GM12865 (cell line): ENCODE measurements at places on chromosomes 7 and 10.
A peak's percentile ranks its signal among the peaks of the same experiment; 100 is the strongest.

DNA sequence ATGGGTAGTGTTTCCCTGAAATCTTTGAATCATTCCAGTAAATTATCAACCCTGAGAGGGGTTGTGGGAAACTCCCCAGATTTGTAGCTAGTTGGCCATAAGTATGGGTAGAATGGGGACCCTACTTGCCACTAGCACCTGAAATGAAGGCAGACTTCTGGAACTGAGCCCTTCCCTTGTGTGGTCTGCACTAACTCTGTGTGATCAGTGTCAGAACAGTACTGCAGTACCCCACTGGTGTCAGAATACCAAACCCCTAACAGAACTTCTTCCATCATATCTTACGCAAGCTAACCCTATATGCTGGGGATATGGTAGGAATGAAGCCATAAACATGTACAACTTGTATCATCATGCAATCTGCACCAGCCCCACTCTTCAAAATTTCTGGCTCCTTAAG, 50.8 kb downstream of the ABI1 start:
- no peak for DNase-seq

DNA sequence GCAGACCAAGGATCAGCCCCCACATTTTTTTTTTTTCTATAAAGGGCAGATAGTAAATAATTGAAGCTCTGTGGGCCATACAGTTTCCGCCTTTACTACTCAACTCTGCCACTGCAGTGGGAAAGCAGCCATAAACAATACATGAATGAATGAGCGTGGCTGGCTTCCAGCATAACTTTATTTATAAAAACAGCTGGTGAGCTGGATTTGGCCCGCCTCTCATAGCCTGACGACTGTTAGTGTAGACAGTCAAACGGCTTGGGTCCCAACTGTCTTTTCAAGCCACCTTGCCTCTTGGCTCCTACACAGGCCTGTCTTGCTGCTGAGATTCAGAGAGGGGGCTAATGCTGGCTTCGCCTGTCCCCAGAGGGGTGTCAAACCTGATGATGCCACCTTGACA, 169.8 kb upstream of the GPR26 start:
- DNase-seq: no peak

DNA sequence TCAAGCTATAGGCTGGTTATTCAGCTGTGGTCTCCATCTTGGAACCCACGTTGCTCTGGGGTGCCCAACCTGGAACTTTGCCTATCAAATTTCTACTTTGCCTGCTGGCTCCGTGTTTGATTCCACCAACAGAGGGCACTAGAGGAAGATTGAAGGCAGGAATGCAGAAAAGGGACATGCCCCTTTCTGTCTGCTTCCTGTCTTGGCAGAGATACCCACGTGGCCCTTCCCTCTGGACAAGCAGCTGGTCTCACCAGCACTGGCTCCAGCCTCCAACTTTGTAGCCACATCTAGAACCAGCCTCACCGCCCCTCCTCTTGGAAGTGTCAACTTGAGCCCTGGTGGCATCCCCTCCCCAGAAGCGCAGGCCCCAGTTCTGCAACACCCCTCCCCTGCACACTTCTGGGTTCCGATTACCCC, 52.1 kb upstream of the ZNF438 start:
- peak; percentile 75 for DNase-seq

DNA sequence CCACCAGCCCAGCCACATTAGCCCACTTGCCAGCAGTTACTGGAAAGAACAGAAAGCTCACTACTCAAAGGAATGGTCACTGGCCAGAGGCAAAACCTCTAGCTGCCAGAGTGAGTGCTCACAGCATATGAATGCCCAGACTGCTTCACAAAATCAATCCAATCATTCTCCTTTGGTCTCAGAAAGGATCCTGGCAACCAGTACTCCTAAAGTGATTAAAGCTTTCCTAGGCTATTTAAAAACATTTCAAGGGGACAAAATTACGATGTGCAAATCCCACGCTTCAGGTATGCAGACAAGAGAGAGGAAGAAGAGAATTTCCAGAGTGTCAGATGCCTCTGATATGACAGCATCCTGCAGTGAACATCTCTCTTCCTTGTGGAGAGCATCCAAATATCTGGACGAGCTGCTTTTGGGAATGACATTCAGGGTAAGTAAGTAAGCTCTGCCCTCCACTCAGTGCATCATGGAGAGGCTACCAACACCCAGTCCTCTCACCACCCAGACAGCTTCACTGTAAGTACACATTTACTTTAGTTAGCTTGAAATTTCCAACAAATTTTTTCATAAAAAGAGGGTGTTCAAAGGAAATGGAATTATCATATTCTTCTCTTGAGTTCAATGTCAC, 25.1 kb downstream of the ICA1 start:
- DNase-seq: no peak

DNA sequence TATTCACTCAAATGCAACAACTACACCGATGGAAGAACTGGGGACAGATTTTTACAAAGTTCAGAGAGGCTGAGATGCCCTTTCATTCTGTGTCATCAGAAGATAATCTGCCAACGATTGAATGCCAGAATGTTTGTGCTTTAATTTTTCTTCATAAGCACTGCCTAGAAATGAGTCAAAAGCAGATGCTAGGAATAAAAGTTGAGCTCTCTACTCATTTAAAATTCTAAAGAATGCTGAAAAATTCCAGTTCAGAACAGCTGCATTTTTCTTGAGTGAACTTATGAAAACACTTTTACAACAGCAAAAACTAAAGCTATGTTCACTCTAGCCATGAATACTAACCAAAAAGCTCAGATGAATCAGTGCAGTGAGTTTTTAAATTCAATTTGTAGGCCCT, 22.3 kb upstream of the FAM133B start:
- no peak for DNase-seq

GRCh38 chr7:48419401-48419800, 248.1 kb downstream of the ABCA13 start:
- no peak for DNase-seq

DNA sequence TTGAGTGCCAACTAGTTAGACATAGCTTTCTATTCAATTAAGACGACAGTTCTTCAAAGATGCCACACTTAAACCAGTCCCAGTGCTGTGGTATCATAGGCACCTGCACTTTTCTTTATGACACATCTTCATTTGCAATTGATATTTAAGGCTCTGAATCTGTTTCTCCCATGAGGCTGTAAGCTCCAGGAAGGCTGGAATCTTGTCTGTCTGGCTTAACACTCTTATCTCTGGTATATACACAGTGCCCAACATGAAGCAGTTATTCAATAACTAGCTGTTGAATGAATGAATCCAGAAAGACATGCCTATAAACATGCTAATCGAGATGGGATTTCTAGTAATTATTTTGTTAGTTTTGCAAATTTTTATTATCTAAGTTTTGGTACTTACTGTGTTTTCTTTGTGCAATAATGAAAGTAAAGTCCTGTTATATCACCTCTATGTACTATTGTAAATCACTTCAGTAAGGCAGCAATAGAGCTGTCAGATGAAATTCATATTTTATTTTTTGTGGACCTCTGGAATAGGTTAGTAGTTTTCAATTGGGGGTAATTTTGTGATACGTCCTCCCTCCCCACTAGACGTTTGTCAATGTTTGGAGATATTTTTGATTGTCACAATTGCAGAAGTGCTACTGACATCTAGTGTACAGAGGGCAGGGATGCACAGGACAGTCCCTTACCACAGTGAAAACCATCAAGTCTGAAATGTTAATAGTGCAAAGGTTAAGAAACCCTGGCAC, 51.3 kb upstream of the STEAP4 start:
- DNase-seq: peak; percentile 39

DNA sequence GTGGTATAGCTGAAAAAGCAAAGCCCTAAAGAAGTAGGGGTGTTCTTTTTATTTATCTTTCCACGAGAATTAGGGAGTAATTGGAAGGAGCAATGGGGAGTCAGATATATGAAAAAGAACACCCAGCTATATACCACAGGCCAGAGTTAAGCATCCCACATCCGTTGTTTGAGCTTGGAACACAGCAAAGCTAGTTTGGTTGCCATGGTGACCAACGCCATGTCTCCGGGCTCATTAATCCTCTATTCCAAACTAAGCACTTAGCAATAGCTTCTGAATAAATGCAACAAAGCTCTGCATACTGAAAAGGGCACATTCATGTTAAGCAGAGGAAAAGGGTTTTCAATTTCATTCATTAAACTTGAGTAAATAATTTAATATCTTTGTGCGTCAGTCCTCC, 23.5 kb downstream of the ASB4 start:
- peak; percentile 32 for DNase-seq

GRCh38 chr7:128066858-128067257, 35.6 kb upstream of the LRRC4 start:
- DNase-seq: no peak

DNA sequence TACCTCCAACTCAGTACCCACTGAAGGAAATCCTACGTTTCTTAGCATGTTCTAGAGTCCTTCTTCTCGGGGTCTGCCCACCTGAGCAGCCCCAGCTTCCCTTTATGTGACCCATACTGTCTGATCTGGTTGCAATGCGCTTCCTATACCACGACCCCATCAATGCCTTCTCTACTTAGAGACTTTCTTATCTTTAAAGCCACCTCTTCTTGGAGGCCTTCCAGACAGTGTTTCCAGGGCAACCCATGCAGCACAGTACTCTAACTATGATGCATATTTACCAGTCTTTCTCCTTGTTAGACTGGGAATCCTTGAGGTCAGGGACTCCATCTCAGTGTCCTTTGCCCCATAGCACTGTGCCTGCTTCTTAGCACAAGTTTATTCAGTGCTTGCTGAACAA, 54.5 kb upstream of the SLF2 start:
- DNase-seq: no peak

DNA sequence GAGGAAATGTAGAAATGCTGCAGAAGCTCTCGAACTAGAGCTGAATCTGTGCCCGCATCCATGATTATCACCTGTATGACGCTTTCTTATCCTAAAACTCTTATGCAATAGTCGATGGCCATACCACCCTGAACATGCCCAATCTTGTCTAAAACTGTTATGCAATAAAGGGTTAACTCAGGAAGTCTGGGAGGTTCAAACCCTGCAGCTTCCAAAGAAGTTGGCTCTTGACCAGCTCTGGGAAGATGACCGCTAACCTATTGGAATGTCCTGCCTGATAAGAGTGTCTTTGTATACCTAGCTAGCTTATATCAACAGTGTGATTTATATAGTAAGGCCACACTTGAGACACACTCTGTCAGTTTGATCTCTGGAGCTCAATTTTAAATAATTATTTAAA, 3.4 kb upstream of the C10orf88 start:
- DNase-seq: no peak
